PC-3 (cell line): ENCODE measurements at places on chromosomes 5 and 9.

DNA sequence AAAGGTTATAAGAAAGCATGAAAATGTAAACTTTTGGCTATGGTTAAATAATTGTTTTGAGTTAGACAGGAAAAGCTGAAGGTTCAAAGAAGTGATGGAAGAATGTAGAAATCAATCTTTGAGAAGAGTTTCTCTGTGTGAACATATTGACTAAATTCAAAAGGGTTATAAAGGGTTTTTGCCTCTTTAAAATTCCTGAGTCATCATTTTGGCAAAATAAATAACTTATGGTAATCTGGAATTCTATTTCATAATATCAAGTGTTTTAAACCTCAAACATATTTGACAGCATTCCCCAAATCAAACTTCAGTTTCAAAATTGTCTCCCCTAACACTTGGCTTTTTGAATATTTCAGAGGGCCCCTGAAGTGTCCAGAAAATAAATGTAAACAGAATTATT is 60.6 kb upstream of the SPINK5 start:
- H3K27me3 ChIP-seq: no peaks in the 10 kb centered on the region
- no peak for DNase-seq
- no peak overlapping the region for H3K4me3 ChIP-seq
- H3K27ac ChIP-seq: no peak overlapping the region

GRCh38 chr5:173291722-173292658 is 36.2 kb downstream of the STC2 start:
- no peaks in the 10 kb centered on the region for H3K27me3 ChIP-seq
- no peak overlapping the region for H3K4me3 ChIP-seq
- no peaks in the 10 kb centered on the region for H3K36me3 ChIP-seq
- H3K4me1 ChIP-seq: peaks cover 6% of the 10 kb centered on the region; the same call in 1 of the 2 replicates
- DNase-seq: no peak
- no peak overlapping the region for H3K27ac ChIP-seq

GRCh38 chr9:101791938-101792337 is 53.5 kb upstream of the GRIN3A start:
- peak; percentile 39 for DNase-seq
- no peak overlapping the region for H3K4me3 ChIP-seq
- H3K4me1 ChIP-seq: no peaks in the 10 kb centered on the region
- H3K27ac ChIP-seq: no peak overlapping the region
- no peaks in the 10 kb centered on the region for H3K36me3 ChIP-seq

GRCh38 chr9:137136261-137136880 is 2.6 kb upstream of the GRIN1 start:
- peaks cover 10% of the 10 kb centered on the region; the same call in 1 of the 2 replicates for H3K27me3 ChIP-seq
- no peaks in the 10 kb centered on the region for H3K36me3 ChIP-seq

DNA sequence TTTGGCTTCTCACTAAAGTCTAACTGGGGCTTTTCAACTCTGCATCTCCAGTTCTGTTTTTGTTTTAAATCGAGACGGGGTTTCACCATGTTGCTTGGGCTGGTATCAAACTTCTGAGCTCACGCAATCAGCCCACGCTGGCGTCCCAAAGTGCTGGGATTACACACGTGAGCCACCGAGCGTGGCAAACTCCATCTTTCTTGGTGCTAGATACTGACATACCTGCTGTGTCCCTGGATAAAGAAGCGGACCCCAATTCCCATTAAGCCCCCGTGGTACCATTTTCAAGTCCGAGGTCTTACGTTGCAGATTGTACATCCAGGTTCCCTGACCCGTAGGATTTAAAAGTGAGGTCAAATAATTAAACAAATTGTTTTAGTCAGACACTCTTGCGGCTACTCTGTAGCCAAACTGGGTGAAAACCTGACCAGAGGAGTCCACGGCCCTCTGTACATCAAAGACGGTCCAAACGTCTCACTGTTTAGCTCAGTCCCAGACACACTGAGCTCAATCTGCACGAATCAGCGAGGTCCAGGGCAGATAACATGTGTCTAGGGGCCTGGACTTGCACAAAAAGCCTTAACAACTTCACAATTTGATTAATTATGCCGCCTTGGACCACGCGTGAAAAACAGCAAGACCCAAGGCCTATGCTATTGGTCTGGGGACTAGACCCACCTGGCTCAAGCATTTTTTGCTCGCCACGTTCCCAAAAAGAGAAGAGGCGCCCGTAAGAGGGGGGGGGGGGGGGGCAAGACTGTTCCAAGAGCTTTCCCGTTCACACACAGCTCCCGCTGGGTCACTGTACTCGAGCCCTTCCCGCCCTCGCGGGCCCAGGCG is 727 bp upstream of the DNAJA1 start:
- DNase-seq: peak; percentile 10
- H3K27me3 ChIP-seq: no peaks in the 10 kb centered on the region
- peak overlapping the region; percentile 62 for H3K27ac ChIP-seq
- peak overlapping the region; percentile 94 for H3K4me3 ChIP-seq
- peaks cover 49% of the 10 kb centered on the region for H3K4me1 ChIP-seq
- H3K36me3 ChIP-seq: peaks cover 27% of the 10 kb centered on the region

DNA sequence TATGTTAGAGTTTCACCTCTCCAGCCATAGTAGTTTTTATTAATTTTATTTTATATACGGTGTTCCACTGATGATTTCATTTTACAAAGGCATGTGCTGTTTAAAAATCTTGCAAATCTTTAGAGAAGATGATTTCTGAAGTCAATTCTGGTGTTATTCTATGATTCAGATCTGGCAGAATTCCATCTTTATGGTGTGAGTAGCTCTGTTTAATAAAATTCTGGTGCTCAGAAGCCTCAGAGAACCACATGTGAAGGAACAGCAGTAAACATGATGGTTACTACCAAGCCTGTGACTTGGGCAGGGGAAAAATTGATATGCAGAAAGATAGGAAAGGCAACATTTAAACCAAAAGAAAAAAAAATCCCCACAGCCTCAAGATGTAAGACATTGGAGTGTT is 299.7 kb downstream of the NPR3 start:
- H3K4me3 ChIP-seq: no peak overlapping the region
- H3K27me3 ChIP-seq: no peaks in the 10 kb centered on the region
- DNase-seq: peak; percentile 28
- H3K4me1 ChIP-seq: peaks cover 30% of the 10 kb centered on the region
- H3K36me3 ChIP-seq: peaks cover 15% of the 10 kb centered on the region; the same call in 1 of the 2 replicates
- peak overlapping the region; percentile 98 for H3K27ac ChIP-seq

DNA sequence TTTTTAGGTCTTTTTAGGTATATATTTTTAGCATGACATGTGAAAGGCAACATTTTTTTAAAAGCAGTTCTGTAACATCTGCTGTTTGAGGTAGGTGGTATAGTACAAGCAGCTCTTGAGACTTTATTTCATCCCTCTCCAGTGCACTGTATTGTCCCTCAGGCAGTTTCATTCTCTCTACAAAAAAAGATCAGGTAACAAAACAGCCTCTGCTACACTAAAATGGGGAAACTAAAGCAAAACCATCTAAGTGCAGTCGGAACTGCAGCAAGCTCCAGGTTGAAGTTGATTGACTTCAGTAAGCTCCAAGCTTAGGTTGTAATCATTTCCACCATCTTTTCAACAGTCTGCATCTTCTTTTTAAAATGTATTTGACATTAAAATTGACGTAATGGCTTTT is 195.6 kb downstream of the DEPDC1B start:
- no peaks in the 10 kb centered on the region for H3K36me3 ChIP-seq
- no peak overlapping the region for H3K4me3 ChIP-seq
- no peaks in the 10 kb centered on the region for H3K27me3 ChIP-seq
- no peaks in the 10 kb centered on the region for H3K4me1 ChIP-seq
- no peak overlapping the region for H3K27ac ChIP-seq
